ENCODE measurements at places on chromosomes 6 and 20.

GRCh38 chr6:282177-282866, 10.0 kb upstream of the DUSP22 start:
- no peak for DNase-seq

GRCh38 chr6:109853426-109853825, 124.7 kb upstream of the GPR6 start:
- no peak for DNase-seq

GRCh38 chr20:35344354-35344837, 52.2 kb upstream of the FAM83C start:
- no peak for DNase-seq

GRCh38 chr6:165615636-165616035, 47.4 kb downstream of the PDE10A start:
- no peak for DNase-seq

DNA sequence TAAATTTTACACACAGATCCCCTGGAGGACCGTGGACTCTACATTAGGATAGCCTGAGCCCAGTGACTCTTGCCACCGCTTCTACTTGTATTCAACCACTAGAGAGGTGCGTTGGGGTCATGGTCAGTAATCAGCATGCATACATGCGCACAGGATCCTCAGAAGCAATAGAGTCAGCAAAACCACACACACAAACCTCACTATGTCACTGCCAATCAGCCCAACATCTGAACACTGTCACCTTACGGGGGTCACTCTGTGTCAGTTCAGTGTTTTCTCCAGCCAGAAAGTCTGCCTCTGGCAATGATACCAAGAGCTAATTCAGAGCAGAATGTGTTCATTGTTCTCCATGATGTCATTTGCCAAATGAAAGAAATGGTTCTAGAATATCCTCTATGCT, 225.3 kb downstream of the KHDC1L start:
- no peak for DNase-seq

DNA sequence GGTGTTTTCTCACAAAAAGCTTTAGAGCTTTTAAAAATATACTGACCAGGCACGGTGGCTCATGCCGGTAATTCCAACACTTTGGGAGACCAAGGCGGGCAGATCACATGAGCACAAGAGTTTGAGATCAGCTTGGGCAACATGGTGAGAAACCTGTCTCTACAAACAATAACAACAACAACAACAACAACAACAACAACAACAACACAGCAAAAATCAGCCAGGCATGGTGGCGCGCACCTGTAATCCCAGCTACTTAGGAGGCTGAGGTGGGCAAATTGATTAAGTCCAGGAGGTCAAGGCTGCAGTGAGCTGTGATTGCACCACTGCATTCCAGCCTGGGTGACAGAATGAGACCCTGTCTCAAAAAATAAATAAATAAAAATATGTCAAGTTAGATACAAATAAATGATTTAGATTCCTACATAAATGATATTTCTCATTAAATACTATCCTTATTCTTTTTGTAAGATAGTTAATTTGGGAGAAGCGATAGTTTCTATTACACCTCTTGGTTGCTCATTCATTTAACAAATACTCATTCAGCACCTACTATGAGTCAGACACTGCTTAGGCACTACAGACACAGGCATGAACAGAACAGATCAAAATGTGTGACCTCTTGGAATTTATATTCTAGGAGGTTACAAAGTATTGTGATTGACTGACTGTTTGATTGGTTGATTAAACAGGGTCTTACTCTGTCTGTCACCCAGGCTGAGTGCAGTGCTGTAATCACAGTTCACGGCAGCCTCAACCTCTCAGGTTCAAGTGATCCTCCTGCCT, 83.5 kb upstream of the BEND3 start:
- DNase-seq: no peak

- no peak for DNase-seq
These were observed 89.0 kb downstream of the CDS2 start for GRCh38 chr20:5215672-5216304.

DNA sequence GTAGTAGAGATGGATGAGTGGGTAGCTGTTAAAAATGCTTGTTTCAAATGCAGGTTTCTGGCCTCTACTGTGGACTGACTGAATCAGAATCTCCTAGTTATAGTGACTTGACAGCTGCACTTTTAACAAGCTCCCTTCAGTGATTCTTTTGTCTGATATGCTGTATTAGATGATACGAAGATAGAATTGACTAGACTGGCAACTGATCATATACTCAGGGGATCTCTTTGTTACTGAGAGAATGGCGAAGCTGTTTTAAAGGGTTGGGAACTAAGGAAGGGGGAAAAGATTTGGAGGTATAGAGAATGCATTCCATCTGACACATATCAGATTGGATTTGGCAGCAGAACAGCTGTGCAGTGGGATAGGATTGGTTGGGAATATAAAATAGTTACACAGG, 7.0 kb downstream of the ENPP4 start:
- no peak for DNase-seq

DNA sequence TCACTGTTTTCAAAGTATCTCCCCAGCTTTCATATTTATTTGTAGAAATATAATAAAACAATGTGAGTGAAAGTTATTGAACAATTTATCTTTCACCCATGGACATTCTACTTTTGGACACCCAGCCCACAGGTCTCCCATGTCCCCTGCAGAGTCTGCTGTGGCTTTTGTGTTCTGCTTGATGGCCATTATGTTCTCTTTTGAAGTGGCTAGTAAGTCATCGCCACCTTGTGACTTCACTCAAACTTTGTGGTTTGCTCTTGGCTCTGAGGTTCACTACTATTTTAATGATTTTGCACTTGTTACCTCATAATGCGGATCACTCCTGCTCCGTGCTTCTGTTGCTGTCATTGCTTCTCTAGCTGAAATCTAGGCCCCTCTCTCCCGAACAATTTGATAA, 10.2 kb upstream of the DEFB113 start:
- no peak for DNase-seq

DNA sequence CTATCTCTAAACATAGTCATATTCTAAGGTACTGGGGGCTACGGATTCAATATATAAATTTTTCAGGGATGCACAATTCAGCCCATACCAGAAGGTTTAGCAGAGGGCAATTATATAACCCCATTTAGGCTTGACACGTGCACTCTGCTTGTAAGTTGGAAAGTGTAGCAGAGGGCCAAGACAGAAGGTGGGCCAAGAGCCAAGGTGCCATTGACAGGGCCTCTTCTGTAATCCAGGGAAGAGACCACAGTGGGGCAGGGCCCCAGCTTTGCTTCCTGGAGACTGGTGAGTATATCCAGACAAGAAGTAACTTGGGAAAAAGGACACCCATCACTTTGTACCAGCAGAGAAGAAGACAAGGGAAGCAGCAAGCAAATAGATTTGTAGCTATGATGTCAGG, 672.4 kb upstream of the MARCKS start:
- peak; percentile 79 for DNase-seq

DNA sequence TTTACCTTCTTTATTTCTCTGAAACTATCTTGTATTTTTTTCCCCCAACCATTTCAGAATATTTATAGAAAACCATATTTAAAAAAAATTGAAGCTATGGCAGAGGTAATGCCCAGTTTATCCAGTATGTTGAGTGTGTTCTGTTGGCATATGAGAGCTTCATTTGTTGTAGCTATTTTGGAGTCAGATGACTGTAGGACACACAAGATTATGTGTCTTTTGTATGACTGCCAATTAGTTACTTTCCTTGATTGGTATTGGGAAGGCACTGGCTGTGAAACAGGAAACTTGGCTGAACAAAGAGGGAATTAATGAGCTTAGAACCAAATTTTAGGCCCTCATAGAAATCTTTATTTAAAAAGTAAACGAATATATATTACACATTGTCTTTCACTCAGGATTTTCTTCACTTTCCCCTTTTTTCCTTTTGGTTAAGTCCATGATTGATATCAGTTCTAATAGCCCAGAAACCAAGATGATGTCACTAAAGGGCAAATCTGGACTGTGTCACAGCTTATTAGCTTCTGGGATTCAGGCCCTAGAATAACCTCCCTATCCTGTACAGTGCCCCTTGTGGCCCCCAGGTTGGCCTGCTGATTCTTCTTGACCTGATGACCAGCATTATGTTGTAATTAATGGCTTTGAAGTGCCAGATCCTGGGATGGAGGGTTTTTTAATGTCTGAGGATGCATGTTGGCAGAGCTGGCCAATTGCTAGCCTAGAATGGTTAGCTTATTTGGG, 10.1 kb downstream of the CDC5L start:
- DNase-seq: no peak

DNA sequence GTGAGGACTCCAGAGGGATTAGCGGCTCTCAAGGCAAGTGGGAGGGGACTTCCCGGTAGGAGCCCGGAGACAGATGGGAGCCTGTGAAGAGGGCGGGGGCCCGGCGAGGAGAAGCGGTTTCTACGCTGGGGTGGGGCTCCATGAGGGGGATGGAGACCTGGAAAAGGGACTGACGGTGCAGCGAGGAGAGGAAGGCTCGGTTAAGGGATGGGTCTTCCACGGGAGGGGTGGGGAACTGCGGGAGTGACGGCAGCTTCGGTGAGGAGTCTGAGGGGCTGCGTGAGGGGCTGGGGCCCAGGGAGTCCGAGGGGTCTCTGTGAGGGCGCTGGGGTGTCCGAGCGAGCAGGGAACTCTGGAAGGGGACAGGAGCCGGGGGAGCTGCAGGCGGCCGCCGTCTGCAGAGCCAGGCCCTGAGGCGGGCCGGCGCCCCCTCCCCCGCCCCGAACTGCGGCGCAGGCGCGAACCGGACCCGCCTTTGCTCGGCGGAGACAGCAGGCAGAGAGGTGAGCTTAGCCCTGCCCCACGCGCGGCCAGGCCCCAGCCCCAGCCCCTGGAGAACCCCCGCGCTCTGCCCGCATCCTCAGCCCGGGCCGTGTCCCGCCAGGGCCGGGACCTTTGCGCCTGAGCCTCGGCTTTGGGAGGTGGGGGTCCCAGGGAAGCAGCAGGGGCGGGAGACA, at the start of gene NRSN2:
Gene NRSN2 (plus strand): TSS at position 472 of the 677 bp plus-strand sequence. CDS start 2,533 bp downstream, outside the sequence.
- DNase-seq: peak; percentile 77

DNA sequence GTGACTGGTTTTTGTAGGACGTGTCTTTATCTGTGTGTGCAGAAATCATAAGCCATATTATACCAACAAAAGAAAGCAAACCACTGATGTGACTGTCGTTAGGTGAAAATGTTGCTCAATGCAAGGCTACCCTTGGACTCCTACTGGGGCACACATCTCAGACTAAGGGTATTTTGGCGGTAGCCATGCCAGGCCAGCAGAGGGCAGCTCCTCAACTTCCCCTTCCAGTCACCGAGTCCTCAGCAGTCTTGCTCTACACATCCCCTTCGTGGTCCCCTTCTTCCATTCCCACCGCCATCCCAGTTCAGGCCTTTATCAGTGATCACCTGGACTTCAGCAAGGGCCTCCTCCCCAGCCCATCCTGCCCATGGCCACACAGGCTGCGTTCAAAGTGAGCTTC, 113.7 kb upstream of the GGTLC1 start:
- peak; percentile 18 for DNase-seq

GRCh38 chr20:59579404-59580145, 24.8 kb upstream of the PHACTR3 start:
- DNase-seq: no peak

DNA sequence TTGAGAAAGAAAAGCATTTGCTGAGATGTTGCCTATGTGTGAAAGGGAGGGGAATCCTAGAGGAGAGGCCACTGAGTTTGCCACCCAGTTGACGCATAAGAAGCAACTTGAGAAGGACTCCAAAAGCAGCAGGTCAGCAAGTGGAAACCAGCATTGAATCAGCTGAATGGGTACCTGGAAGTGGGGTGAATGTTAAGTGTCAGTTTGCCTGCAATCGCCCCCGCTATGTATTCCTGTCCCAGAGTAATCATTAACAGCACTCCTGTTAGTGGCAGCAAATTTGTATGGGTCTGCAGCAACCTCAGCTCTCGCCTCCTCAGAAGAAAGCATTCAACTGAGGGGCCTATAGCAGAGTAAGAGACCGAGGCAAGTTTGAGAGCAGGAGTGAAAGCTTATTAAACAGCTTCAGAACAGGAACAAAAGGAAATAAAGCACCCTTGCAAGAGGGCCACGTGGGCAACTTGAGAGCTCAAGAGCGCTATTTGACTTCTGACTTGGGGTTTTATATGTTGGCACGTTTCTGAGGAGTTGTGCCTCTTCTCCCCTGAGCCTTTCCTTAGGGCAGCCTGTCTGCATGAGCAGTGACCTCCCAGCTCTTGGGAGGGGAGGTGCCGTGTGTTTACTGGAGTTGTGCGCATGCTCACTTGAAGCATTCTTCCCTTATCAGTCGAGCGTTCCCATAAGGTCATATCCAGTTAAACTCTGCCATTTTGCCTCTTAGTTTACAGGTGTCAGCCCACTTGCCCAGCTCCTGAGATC, 122.6 kb upstream of the PHACTR1 start:
- DNase-seq: no peak

DNA sequence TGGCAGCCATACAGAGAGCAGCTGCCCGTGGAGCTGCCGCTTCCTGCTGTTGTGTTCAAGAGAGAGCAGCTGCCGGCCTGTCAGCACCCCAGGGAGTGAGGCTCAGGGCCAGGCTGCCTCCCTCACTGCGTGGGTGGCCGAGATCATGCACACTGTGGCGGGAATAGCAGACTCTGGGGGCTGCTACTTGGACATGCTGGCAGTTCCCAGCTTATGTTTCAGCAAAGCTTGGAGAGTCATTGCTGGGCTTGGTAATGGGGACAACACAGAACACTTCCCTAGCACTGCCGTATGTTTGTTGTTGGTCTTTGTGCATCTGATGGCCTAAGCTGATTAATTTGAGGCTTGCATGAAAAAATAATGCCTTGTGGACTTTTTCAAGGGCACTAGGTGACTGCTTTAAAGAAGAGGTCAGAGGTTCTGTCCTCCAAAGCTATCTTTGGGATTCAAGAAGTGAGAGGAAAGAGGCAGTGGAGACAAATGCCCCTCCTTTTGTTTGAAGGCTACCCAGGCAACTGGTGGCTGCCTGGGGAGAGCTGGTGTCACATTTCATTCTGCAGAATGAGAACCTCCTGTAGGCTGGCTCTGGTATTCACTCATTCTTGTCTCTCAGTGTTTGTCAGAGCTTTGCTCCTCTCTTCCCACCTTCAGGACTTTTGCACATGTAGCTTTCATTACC, 18.8 kb downstream of the MRAP2 start:
- DNase-seq: peak; percentile 76

GRCh38 chr6:97427648-97428047, 144.6 kb upstream of the MMS22L start:
- DNase-seq: no peak

DNA sequence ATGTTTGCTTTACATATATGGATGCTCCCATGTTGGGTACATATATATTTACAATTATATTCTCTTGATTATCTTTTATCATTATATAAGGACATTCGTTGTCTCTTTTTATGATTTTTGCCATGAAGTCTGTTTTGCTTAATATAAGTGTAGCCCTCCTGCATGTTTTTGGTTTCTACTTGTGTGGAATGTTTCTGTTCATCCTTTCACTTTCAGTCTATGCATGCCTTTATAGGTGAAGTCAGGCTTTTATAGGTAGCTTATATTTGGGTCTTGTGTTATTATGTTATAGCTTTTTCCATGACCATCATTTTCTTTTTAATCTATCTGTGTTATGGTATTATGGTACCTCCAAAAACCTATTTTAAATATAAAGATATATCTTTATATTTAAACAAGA, 612.5 kb upstream of the HS3ST5 start:
- DNase-seq: no peak
